ENCODE measurements at places on chromosomes 13 and 19. TPM values are rescaled to one million over a fixed set of nuclear protein-coding genes. Genes with fewer than 3 reads are reported as not detected.

GRCh38 chr13:114114006-114114640, 18.3 kb downstream of the RASA3 start:
- H3K4me3 ChIP-seq = no peak overlapping the region
- H3K4me1 ChIP-seq = peaks cover 34% of the 10 kb centered on the region
- H3K36me3 ChIP-seq = no peaks in the 10 kb centered on the region
- H3K27me3 ChIP-seq = no peaks in the 10 kb centered on the region

- DNase-seq = no peak
- no peaks in the 10 kb centered on the region for H3K36me3 ChIP-seq
- no peak overlapping the region for H3K4me3 ChIP-seq
- H3K27me3 ChIP-seq = no peaks in the 10 kb centered on the region
- H3K4me1 ChIP-seq = no peaks in the 10 kb centered on the region
Observed at GRCh38 chr19:51185868-51186215, 39.0 kb upstream of the CD33 start.

DNA sequence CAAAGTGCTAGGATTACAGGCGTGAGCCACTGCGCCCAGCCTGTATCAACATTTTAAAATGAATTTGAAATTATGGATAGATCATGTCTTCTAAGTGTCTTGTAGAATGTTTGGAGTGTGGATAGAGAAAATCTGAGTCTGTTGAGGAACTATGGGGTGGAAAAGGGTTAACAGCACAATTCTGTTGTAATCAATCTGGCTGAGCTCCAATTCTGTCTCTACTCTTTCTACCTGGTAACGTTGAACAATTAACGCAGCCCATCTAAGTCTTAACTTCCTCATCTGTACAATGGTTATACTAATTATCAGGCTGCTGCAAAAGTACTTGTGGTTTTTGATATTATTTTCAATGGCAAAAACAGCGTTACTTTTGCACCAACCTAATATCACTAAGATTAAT, 4.1 kb downstream of the FPR2 start:
- peak overlapping the region; percentile 58 for H3K27ac ChIP-seq
- DNase-seq = no peak
- no peaks in the 10 kb centered on the region for H3K27me3 ChIP-seq

- H3K27ac ChIP-seq = no peak overlapping the region
- H3K36me3 ChIP-seq = no peaks in the 10 kb centered on the region
- H3K27me3 ChIP-seq = no peaks in the 10 kb centered on the region
- no peaks in the 10 kb centered on the region for H3K4me1 ChIP-seq
- DNase-seq = no peak
Observed at GRCh38 chr19:30888937-30889336, 460.3 kb downstream of the TSHZ3 start.

DNA sequence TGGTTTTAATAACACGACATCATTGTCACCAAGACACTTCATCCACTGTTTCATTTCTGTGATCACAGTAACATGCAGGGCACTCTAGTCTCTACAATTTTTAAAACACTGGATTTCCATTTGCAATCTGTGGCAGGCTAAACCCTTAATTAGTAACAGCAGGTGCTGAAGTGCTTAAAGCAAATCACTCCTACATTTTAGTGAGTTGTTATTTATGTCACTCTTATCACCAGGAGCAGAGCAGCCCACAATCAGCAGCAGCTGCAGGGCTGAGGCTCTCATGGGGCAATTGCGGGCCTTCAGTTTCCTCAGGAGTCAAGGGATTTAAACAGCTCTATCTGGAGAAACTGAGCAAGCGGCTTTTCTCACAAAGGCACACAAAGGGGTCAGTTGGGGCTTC, 1.6 kb downstream of the SOHLH2 start:
- no peaks in the 10 kb centered on the region for H3K27me3 ChIP-seq
- no peak overlapping the region for H3K27ac ChIP-seq
- H3K36me3 ChIP-seq = no peaks in the 10 kb centered on the region
- H3K4me3 ChIP-seq = no peak overlapping the region
- DNase-seq = no peak
- H3K4me1 ChIP-seq = no peaks in the 10 kb centered on the region

PBX4 gene
- 4.6 TPM for total RNA-seq

KCNRG gene
- total RNA-seq = 1.9 TPM

MCEMP1 gene
- 9.4 TPM for total RNA-seq

DNA sequence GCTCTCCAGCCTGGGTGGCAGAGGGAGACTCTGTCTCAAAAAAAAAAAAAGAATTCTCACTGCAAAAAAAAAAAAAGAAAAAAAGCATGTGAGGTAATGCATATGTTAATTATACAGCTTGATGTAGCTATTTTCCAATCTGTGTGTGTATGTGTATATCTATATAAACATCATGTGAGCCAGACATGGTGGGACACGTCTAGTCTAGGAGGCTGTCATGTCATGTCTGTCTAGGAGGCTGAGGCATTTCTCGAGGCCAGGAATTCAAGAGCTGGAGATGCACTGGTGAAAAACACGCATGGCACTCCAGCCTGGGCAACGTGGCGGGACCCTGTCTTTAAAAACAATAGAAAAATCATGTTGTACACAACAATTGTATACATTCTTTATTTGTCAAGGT, 6.9 kb upstream of the SBK3 start:
- no peak for DNase-seq
- H3K27me3 ChIP-seq = no peaks in the 10 kb centered on the region
- H3K36me3 ChIP-seq = no peaks in the 10 kb centered on the region
- no peaks in the 10 kb centered on the region for H3K4me1 ChIP-seq
- H3K27ac ChIP-seq = no peak overlapping the region

- H3K36me3 ChIP-seq = no peaks in the 10 kb centered on the region
- H3K4me1 ChIP-seq = no peaks in the 10 kb centered on the region
- no peak within 1 kb of the TSS for H3K27ac ChIP-seq
- no peak within 1 kb of the TSS for H3K4me3 ChIP-seq
- DNase-seq = peak; percentile 56
- no peaks in the 10 kb centered on the region for H3K27me3 ChIP-seq
Observed at GRCh38 chr19:35291916-35292315, at the start of gene MAG. TSS of gene MAG (plus strand) at chr19:35292161. CDS start at chr19:35295409, 3,248 bp downstream.

DNA sequence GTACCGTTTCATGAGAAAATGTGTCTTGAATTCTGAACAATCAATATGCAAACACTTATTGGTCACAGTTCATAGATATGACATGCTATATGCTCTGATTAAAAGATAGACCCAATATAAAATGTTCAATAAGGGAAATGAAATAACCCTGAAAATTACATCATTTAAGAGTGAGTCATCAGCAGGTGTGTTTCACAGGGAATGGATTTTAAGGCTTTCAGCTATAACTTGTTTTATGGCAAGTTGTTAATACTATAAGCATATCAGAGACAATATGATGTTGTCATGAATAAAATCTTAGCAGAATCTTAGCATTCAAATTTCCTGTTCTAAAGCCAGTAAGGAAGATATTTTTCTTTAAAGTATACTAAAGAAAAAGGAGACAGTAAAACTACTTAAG, 483.4 kb upstream of the PCDH9 start:
- H3K4me3 ChIP-seq = no peak overlapping the region
- no peak overlapping the region for H3K27ac ChIP-seq
- H3K27me3 ChIP-seq = no peaks in the 10 kb centered on the region
- no peaks in the 10 kb centered on the region for H3K36me3 ChIP-seq

DNA sequence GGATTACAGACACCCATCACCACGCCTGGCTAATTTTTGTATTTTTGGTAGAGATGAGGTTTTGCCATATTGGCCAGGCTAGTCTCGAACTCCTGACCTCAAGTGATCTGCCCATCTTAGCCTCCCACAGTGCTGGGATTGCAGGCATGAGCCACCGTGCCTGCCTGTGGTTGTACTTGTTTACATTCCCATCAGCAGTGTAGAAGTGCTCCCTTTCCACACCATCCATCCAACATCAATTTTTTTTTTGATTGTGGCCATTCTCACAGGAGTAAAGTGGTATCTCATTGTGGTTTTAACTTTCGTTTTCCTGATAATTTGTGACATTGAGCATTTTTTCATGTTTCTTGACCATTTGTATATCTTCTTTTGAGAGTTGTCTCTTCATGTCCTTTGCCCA, 1019.4 kb upstream of the SLC10A2 start:
- DNase-seq = no peak
- no peaks in the 10 kb centered on the region for H3K4me1 ChIP-seq

CGB8 gene
- not detected for total RNA-seq

GRCh38 chr19:791007-791566, 6.2 kb upstream of the PTBP1 start:
- H3K27ac ChIP-seq = peak overlapping the region; percentile 88
- no peak overlapping the region for H3K4me3 ChIP-seq
- peaks cover 41% of the 10 kb centered on the region for H3K4me1 ChIP-seq
- no peaks in the 10 kb centered on the region for H3K27me3 ChIP-seq

- no peak overlapping the region for H3K27ac ChIP-seq
- H3K4me3 ChIP-seq = no peak overlapping the region
- no peaks in the 10 kb centered on the region for H3K27me3 ChIP-seq
- no peak for DNase-seq
- peaks cover 11% of the 10 kb centered on the region for H3K4me1 ChIP-seq
Observed at GRCh38 chr13:98410612-98411011, 166.3 kb downstream of the STK24 start.

LYL1 gene
- total RNA-seq = 55.5 TPM

DNA sequence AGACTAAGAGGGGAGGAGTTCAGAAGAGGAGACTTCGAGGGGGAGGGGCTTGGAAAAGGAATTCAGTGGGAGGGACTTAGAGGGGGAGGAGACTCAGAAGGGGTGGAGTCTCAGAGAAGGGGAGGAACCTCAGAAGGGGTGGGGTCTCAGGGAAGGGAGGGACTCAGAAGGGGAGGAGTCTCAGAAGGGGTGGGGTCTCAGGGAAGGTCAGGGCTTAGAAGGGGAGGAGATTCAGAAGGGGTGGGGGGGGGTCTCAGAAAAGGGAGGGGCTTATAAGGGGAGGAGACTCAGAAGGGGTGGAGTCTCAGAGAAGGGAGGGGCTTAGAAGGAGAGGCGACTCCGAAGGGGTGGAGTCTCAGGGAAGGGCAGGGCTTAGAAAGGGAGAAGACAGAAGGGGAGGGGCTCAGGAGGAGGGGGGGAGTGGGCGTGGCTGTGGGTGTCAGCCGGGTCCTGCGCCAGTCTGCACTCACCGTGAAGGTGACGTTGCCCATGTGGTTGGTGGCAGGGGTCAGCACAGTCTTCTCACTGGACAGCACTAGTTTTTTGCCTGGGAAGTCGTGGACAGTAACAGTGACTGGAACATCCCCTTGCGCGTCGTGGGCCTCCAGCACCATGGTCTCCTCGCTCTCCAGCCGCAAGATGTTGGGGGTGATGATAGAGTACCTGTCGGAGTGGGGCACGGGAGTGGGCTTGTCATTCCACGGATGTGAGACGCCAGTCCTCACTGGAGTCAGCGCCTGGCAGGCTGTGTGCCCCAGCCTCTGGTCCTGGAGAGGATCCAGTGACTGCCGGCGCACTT, 1.5 kb downstream of the C3 start:
- peak overlapping the region; percentile 27 for H3K27ac ChIP-seq
- H3K4me3 ChIP-seq = peak overlapping the region; percentile 32
- peaks cover 38% of the 10 kb centered on the region for H3K4me1 ChIP-seq
- H3K36me3 ChIP-seq = no peaks in the 10 kb centered on the region
- peak; percentile 88 for DNase-seq

ANKLE1 gene
- total RNA-seq = 0.57 TPM

All from upper lobe of left lung (tissue), 6 donors.